ENCODE measurements at places on chromosomes 2 and 18.
A peak's percentile ranks its signal among the peaks of the same experiment; 100 is the strongest.

- DNase-seq = peak; percentile 37
Observed at GRCh38 chr2:172251231-172251630, 148.5 kb upstream of the DLX2 start.

DNA sequence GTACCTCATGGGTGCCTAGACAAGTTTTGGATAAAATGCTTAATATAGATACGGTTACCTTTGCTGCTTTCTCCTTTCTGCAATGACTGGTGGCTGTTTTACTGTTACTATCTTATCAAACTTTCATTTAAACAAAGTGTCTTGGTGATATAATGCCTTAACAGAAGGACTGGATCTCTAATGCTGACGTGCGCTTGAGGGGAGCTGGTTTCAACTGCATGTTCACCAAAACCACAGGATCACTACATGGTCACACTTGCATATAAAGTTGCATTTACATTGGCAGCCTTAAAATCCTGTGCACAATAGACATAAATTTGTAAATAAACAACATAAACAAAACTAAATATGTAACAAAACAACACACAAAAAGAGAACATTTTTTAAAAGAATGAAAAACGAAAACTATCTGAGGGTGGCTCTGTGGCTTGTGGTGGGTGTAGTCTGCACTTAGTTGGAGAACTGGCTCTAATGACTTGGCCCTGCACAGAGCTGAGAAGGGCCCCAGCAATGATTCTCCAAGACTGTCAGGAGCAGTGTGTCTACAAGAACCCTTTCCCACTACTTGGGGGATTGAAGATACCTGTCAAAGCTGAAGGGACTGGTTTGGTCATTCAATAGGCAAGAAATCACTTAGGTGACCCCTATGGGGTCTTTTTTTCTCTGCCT is 135.5 kb downstream of the UXS1 start:
- no peak for DNase-seq

DNA sequence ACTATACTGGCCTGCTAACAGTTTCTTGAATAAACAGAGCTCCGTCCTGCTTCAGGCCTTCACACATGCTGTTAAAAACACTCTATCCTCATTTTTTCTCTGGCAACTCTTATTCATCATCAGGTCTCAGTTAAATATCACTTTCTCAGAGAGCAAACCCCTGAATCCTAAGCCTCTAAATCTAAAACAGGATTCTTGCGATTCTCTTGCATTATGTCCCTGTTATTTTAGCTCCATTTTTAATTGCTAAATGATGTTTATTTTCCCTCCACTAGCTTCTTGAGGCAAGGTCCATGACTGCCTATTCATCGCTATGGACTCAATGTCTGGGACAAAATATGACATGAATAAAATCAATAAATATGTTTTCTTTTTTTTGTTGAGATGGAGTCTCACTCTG is 190.7 kb upstream of the SMAD7 start:
- DNase-seq = no peak

DNA sequence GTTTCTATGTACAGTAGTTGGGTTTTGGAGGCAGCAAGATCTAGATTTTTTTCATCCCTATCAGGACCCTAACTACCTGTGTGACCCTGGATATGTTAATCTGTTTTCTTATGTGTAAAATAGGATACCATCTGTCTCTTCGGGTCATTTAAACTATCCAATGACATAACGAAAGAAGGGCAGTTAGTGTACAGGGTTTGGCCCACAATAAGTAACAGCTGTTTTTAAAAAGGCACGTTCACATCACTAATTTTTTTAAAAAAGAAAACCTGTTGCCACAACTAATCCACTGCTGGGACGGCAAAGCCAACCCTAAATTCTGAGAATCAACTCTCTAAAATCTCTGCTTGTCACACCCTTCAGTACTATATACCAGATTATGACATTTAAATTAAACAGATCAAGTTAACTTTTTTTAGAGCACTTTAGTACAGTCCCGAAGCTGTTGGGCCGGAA is 869 bp downstream of the USP40 start:
- no peak for DNase-seq

DNA sequence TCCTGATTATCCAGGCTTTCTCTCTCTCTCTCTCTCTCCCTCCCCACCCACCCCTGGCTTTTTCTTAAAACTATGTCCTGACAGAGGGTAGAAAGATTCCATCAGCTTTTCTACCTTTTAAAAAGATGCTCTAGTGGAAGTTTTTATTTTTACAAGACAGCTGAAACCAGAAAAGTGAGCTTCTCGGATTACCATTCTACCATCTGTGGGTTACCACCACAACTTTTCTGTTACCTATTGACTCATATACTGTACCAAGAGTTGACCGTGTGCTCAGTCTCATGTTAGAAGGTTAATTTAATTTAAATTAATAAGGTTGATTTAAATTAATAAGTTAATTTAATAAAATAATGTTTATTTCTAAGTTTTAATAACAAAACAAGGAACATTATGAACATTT is 137.6 kb downstream of the UPP2 start:
- peak; percentile 35 for DNase-seq

DNA sequence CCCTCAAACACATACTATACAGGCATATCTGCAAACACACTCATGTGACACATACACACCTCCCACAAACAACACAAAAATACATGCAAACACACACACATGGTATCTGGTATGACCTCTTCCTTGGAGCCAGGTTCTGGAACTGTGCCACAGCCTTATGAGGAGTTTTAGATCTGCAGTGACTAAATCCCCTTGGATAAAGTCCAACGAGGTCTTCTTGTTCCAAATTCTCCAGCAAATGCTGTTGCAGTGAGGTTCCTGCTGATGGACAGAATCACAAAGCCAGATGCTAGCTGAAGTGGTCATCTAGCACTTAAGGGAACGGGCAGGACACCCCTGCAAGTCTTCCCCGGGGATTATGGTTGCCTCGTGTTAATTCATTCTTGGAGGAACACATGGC is 54.5 kb upstream of the DAPL1 start:
- no peak for DNase-seq

DNA sequence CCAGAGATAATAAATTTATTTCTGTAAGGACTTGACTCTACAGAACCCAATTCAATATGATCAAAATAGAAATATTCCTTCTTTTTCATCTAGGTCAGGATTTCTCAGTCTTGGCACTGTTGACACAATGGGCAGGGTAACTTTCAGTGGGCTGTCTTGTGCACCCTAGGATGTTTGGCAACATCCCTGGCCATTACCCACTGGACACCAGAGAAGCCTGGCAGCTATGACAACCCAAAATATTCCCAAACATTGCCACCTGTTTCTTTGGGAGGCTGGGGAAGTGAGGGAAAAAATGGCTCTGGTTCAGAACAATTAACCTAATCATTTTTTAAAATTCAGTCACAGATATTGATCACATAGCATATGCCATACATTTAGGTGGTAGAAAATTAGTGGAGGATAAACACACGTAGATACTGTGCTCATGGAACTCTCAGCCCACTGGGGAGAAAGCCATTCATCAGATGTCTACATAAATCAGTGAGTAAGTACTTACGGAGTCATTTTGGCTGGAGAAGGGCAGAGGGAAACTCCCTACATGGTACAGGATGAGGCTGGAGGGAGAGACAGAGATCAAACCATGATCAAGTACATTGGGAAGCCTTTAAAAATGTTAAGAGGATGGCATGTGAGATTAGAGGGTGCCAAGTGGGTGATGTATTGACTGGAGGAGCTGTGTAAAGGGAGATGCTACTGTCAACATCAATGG is 718 bp upstream of the TNP1 start:
- DNase-seq = no peak

GRCh38 chr2:168731616-168732015 is 70.8 kb upstream of the NOSTRIN start:
- peak; percentile 24 for DNase-seq

DNA sequence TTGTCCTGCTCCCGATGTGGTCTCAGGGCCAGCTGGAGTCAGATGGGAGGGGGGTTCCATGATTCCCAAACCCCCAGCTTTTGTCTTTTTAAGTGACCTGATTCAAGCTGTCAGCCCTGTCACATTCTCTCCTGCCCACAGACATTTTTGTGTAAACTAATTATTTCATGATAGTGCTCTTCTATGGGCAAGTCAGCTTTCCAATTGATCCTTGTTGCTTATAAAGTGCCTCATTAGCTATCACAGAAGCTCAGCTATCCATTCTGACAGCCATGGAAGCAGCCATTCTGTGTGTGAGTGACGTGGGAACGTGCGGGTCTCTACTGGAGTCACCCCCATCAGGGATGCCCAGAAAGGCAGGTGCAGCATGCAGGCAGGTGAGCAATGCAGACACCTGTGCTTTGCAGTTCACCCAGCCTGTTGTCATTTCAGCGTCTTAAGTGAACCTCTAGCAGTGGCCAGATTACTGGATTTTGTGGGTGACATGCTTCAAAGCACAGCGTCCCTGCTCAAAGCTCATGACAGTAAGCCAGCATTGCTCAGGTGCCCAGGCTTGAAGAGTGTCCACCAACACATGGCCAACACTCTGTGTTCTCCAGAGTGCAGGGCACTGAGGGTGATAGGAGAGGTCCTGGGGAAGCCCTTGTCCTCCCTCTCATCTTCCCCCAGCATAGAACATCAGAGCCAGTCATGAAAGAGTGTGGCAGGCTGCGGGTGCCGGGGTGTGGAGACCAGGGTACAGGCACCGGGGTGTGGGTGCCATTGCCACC is 162.1 kb upstream of the SH3BP4 start:
- DNase-seq = no peak

GRCh38 chr2:130785466-130786055 is 30.2 kb downstream of the AMER3 start:
- no peak for DNase-seq

- DNase-seq = peak; percentile 92
Observed at GRCh38 chr18:68922392-68922791, 124.5 kb downstream of the CCDC102B start.

DNA sequence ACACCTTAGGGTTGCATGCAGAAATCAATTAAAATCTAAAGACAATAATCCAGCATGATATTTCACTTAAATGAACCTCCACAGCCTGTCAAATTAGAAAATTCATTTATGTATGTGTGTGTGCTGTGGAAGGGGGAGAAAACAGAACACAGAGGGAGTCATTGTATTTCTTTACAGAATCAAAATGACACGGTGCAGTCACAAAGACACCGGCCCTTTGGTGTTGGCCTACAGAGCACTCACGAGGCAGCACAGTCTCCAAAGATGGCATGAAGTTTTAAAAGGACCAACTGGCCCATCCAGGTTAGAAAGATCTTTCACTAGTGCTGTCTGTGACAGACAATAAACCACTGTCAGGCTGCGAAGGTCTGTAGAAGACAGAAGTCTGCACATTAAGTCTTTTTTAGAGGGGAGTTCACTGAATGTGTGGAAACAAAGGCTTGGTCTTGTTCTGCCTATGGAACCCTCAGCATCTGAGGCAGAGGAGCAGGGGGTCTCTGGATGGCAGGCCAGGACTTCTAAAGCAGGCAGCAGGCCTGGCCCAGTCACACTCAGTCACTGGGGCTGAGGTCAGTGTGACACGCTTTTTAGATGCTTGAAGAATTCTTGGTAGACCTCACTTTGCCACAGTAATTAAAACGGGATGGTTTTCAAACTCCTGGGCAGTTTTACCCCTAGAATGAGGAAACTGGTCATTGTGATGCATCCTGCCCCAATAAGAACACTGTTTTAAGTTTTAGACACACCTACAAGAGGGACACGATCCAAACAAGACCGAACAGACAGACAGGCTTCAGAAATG is 184.9 kb downstream of the AFF3 start:
- DNase-seq = no peak

GRCh38 chr18:78514910-78515670 is 464.5 kb upstream of the SALL3 start:
- no peak for DNase-seq

DNA sequence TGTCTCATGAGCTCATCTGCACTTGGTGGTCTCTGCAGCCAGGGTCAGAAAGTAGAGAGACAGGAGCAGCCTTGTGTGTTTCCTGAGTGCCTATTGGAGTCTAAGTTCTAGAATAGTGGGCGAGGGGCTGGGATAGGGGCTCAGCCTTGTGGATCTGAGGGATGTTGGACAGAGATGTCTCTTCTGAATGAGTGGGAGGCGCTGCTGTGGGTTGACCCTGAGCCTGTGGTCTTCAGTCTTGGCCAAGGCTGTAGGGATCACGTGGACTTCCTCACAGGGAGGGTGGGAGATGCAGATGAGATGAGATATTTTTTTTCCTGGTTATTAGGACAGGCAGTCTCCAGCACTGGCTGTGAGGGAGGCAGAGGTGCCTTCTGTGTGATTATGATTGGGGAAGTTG is 61.8 kb downstream of the RNF144A start:
- DNase-seq = no peak

DNA sequence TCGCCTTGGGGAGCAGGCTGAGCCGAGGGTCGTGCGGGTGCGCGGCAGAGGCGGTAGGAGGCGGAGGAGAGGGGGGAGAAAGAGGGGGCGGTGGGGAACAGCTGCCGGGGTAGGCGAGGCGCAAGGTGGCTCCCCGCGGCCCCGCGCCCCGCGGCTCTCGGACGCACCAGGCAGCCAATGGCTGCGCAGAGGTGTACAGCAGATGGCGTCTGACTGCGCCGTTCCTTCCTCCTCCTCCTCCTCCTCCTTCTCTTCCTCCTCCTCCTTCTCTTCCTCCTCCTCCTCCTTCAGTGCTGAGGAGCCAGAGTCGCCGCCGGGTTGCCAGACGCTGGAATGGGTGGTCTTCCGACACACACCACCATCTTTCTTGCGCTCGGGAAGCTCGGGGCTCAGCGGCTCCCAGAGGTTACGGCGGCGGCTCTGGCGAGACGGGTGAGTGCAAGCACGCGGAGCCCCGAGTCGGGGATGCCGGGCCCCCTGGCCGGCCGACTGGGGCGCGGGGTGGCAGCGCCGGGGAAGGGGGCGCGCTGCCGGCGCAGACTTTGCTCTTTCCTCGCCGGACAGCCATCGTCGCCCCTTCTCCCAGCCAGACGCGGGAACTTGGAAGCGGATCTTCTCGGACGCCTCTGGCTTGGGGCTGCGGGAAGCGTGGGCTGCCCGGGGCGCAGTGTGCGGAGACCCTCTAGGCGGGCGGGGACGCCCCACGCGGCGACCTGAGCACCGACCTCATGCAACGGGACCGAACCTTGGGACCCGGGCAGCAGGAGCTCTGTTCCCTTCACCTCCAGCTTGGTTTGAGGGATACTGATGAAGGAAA is at the start of gene THSD7B:
THSD7B (plus strand) TSS at position 290 of the 817 bp plus-strand sequence. CDS start 116,634 bp downstream, outside the sequence.
- no peak for DNase-seq

DNA sequence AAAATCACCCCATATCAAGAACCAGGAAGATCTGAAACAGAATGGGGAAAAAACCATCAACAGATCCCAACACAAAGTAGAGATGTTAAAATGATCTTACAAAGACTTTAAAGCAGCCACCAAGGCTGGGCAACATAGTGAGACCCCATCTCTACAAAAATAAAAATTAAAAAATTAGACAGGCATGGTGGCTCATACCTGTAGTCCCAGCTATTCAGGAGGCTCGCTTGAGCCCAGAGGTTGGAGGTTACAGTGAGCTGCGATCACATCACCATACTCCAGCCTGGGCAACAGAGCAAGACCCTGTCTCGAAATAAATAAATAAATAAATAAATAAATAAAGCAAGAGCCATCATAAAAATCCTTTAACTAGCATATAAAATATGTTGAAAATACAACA is 20.5 kb downstream of the RPRD1A start:
- no peak for DNase-seq

- peak; percentile 9 for DNase-seq
Observed at GRCh38 chr18:68725346-68725745, 10.4 kb upstream of the TMX3 start.

Data from mammary epithelial cell (primary cell).